Stimulated activated CD8-positive, alpha-beta memory T cell treated with anti-CD3 and anti-CD28 coated beads, Interleukin-4, amount 100 ng/mL, for 1 hour (primary cell): ENCODE measurements at places on chromosomes 1 and 21.

DNA sequence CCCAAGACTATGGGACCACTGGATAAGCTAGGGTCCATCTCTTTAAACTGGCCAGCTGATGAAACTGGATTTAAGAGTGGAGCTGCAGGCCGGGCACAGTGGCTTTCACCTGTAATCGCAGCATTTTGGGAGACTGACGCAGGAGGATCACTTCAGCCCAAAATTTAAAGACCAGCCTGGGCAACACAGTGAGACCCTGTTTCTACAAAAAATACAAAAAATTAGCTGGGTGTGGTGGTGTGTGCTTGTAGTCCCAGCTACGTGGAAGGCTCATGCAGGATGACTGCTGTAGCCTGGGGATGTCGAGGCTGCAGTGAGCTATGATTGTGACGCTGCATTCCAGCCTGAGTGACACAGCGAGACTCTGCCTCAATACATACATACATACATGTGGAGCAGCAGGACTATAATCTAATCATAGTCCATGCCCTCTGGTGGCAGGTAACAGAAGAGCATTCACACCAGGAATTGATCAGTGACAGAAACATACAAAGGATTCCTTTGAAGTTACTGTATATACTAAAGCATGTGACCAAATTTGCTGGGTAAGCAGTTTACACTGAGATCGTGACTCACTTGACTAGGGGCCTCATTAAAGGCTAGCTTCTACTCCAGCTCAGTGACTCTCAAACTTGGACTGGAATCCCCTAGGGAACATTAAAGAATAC, 101.5 kb upstream of the SLFNL1 start:
- DNase-seq, result no peak

- no peak for DNase-seq
These were observed 11.6 kb upstream of the PTPN7 start for GRCh38 chr1:202172015-202172355.

GRCh38 chr1:24683713-24684162, 40.6 kb downstream of the SRRM1 start:
- no peak for DNase-seq

- DNase-seq, result no peak
These were observed 124.2 kb downstream of the ADSS2 start for GRCh38 chr1:244327533-244327932.

- peak; percentile 82 for DNase-seq
These were observed at the start of gene ST3GAL3 for GRCh38 chr1:43707190-43708001. TSS of gene ST3GAL3 (plus strand) at chr1:43707536. CDS start at chr1:43736263, 28,727 bp downstream.

DNA sequence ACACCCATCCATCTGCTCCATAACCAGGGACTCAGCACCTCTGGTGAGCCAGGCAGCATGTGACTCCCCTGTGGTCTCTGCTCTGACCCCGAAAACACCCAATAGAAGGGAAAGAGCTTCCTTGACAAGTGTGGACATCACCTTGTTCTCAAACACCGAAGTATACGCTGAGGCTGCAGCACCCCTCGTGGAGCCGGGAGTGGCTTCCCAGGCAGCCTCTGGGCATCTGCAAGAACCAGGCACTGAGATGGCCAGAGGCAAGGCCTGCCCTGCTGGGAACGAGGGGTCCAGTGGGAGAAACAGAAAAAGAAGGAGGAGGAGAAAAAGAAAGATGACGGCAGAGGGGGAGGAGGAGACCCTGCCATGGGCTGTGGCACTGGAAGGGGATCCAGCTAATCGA, 18.2 kb upstream of the AJAP1 start:
- DNase-seq, result no peak

GRCh38 chr21:17438635-17439034, 74.2 kb upstream of the CXADR start:
- no peak for DNase-seq

GRCh38 chr1:227333423-227333822, 15.1 kb upstream of the CDC42BPA start:
- DNase-seq, result no peak

- no peak for DNase-seq
These were observed 30.3 kb downstream of the SMIM12 start for GRCh38 chr1:34829250-34829649.

- no peak for DNase-seq
These were observed 411.1 kb downstream of the SETD4 start for GRCh38 chr21:35649186-35649585.

- DNase-seq, result no peak
These were observed 39.2 kb downstream of the SYT6 start for GRCh38 chr1:114114185-114115094.

GRCh38 chr1:166925810-166926478, 49.4 kb downstream of the ILDR2 start:
- no peak for DNase-seq

GRCh38 chr21:33478935-33479678, 667 bp downstream of the TMEM50B start:
- DNase-seq, result no peak

GRCh38 chr1:59569198-59569597, 245.6 kb upstream of the HOOK1 start:
- DNase-seq, result no peak

- DNase-seq, result no peak
These were observed at the start of gene HIVEP3 for GRCh38 chr1:41918450-41919043. TSS of gene HIVEP3 (minus strand) at chr1:41918922.

GRCh38 chr1:162928141-162928540, 67.2 kb upstream of the CCDC190 start:
- no peak for DNase-seq

DNA sequence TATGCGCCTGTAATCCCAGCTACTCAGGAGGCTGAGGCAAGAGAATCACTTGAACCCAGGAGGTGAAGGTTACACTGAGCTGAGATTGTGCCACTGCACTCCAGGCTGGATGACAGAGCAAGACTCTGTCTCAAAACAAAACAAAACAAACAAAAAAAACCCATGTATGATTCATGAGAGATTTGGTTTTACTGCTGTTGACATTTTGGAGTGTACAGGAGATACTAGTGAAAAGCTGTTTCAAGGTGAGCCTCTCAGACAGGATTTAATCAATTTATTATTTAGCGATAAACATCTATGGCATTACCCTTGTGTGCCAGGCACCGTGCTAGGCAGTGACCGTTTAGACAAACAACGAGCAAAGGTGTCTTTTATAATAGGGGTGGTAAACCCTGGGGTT, 16.5 kb downstream of the LHX4 start:
- no peak for DNase-seq

- no peak for DNase-seq
These were observed 25.1 kb upstream of the CLIC4 start for GRCh38 chr1:24720152-24720551.

DNA sequence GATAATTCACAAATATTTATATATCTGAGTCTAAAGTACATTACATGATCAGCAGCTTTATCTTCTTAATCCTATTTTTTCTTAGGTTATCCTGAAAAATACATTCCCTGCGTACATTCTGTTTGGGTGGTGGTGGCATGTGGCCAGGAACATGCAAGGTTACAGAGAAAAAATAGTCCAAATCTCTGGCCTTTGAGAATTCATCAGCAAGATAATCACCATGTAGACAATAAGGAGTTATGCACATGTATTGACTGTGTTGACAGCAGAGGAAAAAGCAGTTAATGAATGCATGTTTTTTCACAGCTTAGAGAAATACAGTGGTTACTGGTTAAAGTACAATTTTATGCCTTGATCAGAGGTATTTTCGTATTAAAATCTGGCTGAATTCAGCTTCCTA, 49.0 kb downstream of the ABCA4 start:
- no peak for DNase-seq

DNA sequence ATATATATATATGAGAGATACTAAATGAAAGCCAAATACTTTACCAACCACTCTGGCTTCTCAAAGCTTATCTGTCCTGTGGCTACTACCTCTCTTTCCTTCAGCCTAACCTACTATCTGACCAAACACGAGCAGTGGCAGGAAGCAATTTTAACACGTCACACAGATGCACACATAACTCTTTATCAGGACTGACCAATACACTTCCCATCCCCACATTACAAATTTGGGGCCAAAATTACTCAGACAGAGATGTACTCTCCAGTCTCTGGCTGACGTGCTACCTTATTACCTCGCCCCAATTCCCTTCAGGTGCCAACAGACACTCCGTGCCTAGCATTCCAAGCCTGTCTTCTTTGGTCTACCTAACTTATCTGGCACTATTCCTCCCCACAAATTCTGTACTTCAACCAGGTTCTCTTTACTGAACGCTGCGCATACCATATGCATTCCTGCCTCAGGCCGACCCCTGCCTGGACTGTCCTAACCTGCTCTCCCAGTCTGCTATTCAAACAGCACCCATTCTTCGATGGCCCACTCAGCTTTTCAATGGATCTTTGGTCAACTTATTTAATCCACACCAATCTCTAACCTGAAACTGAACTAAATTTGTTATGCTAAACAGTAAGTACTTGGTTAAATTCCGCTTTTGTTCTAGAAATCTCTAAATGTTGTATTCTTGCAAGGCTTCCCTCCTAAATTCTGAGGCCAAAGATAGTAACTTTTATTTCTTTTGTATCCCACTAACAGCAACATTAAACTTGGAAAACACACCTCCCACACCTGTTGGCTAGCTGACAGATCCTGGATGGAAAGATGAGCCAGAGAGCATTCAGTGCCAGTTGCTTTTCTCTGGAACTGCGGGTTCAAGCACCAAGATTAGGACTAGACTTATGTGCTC, 27.9 kb downstream of the RERE start:
- no peak for DNase-seq

GRCh38 chr1:174942547-174943255, 57.0 kb upstream of the CACYBP start:
- DNase-seq, result no peak

GRCh38 chr1:7407980-7408770, 362.9 kb upstream of the VAMP3 start:
- no peak for DNase-seq

- DNase-seq, result no peak
These were observed 29.5 kb downstream of the RAP1GAP start for GRCh38 chr1:21639594-21640041.

DNA sequence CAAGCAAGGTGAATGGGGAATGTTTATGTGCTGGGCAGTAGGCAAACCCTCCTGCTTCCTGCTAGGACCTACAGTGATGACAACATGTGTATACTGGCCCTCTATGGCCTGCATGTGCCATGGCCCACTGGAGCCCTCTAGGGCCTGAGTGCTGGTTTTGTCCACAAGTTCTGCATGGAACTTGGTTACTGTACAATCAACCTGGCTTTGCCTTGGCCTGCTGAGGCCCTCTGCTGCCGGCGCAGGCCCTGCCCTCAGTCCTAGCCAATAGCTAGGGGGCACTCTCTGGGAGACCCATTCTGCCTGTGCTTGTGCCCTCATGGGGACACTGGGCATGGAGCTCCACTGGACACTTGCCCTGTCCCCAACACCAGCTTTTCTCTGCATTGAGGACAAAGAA, 138.6 kb upstream of the NGF start:
- no peak for DNase-seq

- DNase-seq, result no peak
These were observed 52.6 kb upstream of the GADD45A start for GRCh38 chr1:67632356-67632755.

DNA sequence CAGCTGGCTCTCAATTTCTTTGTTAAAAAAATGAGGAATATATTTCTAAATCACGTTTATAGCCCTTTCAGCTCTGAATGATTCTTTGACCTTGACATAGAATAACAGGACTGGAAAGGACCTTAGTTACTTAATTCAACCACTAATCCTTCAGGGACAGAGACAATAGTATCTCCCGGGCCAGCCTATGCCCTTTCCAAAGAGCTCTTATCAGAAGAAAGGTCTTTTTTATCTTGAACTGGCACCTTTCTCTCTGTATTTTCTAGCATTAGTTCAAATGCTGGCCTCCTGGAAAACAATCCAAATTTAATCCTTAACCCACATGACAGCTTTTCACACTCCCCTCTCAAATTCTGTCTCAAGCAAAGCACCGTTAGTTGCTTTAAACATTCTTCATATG, 44.8 kb upstream of the FBXO28 start:
- no peak for DNase-seq

- DNase-seq, result no peak
These were observed 97.6 kb upstream of the VANGL1 start for GRCh38 chr1:115544131-115544530.

DNA sequence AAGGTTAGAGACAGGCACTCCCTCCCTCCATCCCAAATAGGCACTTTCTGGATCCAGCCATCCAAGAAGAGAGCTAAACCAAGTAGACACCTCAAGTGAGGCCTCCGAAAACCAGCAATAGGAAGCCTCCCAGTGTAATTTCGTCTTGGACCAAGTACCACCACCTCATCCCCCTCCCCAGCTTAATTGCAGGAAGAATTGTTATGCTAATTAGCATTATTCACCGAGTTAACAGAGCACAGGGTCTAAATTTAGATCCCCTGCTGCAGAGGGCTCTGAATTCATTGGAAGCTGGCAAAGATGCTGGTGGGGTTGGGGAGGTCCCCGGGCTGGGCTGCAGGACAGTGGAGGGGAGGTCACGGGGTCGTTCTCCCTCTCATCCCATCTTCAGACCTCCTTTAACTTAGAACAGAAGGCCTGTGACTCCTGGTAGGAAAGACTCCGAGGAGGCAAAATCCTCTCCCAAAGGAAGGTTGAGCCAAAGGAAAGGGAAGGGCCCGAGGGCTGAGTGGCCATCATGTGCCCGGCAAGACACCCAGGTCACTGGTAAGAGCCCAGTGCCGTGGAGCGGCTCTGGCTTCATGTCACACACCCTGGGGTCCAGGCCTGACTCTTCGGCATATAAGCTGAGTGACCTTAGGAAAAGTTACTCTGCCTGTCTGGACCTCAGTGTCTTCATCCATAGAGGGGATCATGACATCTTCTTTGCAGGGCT, 209.2 kb upstream of the GRIK3 start:
- DNase-seq, result no peak

DNA sequence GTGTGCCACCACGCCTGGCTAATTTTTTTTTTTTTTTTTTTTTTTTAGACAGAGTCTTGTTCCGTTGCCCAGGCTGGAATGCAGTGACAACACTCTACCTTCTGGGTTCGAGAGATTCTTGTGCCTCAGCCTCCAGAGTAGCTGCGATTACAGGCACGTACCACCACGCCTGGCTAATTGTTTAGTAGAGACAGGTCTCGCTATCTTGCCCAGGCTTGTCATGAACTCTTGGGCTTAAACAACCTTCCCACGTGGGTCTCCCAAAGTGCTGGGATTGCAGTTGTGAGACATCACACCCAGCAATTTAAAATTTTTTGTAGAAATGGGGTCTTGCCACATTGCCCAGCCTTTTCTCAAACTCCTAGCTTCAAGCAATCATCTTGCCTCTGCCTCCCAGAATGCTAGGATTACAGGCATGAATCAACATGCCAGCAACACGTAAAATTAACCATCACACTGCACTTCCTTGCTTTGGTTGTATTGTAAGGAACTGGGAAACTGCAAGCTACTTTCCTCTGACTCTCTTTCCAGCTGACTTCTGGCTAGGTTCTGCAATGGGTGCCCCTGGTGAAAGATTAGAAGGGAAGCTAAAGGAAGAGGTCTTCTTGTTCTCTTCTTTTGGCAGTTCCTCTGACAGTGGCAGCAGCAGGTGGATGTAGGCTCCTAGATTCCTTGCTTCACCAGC, 13.9 kb upstream of the IL6R start:
- DNase-seq, result no peak

- no peak for DNase-seq
These were observed 45.2 kb upstream of the LRRC8C start for GRCh38 chr1:89587729-89588161.
